ENCODE measurements at places on chromosomes 3 and 15.

GRCh38 chr3:107117922-107118536 is 259.2 kb upstream of the CCDC54 start:
- peak; percentile 89 for DNase-seq

- no peak for DNase-seq
These were observed 1.1 kb downstream of the RBSN start for GRCh38 chr3:15097891-15098290.

- DNase-seq: no peak
These were observed 431.9 kb downstream of the MFSD1 start for GRCh38 chr3:159233734-159234133.

- DNase-seq: no peak
These were observed 79.4 kb downstream of the SMAD3 start for GRCh38 chr15:67144609-67145311.

DNA sequence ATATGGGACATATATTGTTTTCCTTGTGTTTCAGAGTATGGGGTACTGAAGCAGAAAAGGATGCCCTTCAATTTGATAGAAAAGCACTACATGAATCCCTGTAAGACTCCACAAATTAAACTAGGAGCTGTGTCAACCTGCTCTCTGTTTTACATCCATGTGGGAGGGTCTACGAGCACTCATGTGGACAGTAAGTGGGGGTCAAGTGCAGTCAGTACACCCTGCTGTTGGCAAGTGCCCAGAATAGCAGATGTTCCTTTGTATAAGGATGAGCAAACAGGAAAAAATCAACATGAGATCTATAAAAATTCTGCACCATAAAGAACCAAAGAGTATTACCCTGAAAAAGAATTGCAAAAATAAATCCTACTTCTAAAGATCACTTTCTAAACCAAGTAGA is 659.9 kb downstream of the SI start:
- peak; percentile 75 for DNase-seq

DNA sequence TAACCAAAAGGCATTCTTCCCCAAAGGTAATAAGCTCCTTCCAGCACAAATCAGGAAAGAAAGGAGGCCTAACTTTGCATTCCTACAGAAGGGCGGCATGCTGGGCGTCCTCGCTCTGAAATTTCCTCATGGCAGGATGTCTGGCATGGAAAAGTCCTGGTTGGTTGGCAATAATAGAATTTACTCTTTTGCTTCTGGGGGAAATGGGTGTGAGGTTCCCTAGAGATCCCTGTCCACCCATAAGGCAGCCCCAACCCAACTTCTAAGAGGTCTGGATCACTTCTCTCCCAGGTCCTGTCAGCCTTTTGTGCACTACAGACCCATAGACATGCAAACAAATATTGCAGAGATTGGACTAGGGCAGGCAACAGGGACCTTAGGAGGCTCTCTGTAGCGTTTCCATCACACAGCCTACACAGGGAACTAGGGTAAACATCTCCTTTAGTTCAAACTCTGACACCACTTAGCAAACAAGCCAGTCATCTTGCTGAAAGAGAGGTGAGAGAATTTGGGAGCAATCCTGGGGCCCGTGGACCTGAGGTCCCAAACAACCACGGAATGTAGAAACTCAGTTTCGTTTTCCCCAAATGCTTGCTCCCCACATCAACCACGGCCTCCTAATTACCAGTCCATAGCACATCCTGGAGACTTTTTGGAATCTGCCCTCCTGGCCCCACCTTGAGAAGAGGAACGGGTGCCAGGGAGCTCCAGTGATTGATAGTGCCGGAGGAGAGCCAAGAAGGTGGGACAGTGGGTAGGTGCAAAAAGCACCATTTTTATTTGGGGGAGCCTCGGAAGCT is 2.1 kb downstream of the ZIC4 start:
- DNase-seq: no peak

DNA sequence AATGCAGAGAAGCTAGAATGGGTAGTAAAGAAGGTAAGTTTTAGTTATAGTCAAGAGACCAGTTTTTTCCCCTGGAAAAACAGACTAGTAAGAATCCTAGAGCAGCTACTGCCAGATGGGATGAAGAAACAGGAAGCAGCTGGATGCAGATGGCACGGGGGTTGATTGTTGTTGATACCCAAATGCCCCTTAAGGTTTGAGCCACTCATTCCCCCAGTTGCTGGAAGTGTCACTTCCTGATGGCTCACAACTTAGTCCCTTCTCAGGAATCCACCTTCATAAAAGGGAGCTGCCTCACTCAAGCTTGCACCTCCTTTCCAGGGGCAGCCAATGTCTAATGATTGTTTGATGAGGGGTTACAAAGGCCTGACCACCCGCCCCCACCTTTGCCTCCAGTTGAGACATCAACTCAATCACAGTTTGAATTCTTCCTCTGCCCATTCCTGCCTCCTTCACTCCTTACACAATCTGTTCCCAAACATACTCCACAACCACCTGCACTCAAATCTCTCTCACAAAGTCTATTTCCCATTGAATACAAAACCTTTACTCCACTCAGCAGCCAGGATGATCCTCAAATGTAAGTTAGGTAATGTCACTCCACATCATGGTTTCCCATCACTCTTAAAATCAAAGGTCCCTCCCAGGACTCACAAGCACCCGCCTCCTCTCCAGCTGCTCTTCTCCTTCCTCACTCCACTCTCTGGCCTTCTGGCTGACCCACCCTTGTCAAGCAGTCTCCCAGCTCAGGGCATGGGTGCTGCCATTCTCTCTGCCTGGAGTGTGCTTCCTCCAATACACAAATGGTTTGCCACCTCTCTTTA is 450.1 kb upstream of the THBS1 start:
- DNase-seq: no peak
